ENCODE measurements at places on chromosomes 12 and 14.
A peak's percentile ranks its signal among the peaks of the same experiment; 100 is the strongest.

- peak; percentile 47 for DNase-seq
Measured at GRCh38 chr14:66380143-66380542, 106.0 kb upstream of the CCDC196 start.

- peak; percentile 71 for DNase-seq
Measured at GRCh38 chr14:101561145-101561896, at the start of gene DIO3. TSS of gene DIO3 (plus strand) at chr14:101561495.

DNA sequence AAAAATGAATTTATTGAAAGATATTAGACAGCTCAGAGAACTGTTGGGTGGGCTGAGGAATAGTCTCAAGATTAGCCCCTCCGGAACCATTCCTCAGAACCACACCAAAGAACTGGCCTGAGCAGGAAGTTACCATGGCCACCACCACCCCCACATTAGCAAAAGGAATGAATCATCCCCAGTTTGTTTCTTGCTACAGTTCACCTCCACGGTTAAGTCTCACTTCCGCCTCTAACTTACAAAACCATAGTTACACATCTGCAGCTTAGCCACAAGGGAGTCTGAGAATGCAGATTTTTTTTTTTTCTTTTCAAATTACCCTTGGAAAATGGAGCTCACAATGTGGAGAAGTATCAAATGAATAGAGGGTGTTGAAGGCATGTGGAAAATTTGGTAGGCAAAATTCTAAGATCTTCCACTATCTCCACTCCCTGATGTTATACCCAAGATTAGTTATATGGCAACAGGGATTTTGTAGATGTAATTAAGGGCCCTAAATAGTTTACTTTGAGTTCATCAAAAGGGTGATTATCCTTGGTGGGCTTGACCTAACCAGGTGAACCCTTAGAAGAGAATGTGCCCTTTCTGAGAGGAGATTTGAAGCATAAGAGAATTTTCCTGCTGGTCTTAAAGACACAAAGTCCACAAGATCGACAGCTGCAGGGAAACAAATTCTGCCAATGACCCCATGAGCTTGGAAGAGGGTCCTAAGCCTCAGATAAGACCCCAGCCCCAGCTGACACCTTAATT is 129.8 kb upstream of the KRR1 start:
- peak; percentile 50 for DNase-seq

- no peak for DNase-seq
Measured at GRCh38 chr14:66395300-66395699, 90.9 kb upstream of the CCDC196 start.

- no peak for DNase-seq
Measured at GRCh38 chr12:115691123-115691522, 586.4 kb downstream of the MED13L start.

DNA sequence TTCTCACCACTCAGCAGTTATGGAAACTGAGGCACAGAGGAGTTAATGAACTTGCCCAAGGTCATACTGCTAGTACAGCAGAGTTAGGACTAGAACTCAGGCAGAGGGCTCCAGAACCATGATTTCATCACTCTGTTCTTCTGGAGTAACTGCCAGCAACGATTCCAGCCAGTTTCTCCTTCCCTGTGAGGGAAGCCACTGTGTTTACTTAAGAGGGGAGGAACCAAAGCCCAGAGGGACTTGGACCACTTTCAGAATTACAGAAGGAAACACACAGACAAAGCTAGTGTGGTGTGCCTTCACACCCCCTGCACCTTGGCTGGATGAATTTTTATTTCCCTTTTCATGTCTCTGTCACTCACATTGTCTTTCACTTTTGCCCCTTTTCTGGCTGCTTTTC is 398.2 kb downstream of the DPF3 start:
- DNase-seq = no peak

GRCh38 chr12:75981247-75982168 is 50.1 kb downstream of the PHLDA1 start:
- DNase-seq = no peak

GRCh38 chr14:92421751-92422150 is 91.8 kb upstream of the RIN3 start:
- DNase-seq = no peak

GRCh38 chr14:27228053-27228452 is 630.2 kb upstream of the NOVA1 start:
- no peak for DNase-seq

GRCh38 chr12:26461776-26462175 is 266.4 kb downstream of the SSPN start:
- no peak for DNase-seq

DNA sequence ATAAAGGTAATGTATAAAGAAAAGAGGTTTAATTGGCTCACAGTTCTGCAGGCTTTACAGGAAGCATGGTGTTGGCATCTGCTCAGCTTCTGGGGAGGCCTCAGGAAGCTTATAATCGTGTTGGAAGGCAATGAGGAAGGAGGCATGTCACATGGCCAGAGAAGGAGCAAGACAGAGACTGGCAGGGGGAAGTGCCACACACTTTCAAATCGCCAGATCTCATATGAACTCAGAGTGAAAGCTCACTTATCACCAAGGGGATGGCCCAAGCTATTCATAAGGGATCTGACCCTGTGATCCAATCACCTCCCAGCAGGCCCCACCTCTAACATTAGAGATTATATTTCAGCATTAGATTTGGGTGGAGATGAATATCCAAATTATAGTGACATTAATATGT is 26.3 kb downstream of the LDHB start:
- no peak for DNase-seq

- DNase-seq = no peak
Measured at GRCh38 chr14:22375321-22375930, 213.6 kb downstream of the DAD1 start.

DNA sequence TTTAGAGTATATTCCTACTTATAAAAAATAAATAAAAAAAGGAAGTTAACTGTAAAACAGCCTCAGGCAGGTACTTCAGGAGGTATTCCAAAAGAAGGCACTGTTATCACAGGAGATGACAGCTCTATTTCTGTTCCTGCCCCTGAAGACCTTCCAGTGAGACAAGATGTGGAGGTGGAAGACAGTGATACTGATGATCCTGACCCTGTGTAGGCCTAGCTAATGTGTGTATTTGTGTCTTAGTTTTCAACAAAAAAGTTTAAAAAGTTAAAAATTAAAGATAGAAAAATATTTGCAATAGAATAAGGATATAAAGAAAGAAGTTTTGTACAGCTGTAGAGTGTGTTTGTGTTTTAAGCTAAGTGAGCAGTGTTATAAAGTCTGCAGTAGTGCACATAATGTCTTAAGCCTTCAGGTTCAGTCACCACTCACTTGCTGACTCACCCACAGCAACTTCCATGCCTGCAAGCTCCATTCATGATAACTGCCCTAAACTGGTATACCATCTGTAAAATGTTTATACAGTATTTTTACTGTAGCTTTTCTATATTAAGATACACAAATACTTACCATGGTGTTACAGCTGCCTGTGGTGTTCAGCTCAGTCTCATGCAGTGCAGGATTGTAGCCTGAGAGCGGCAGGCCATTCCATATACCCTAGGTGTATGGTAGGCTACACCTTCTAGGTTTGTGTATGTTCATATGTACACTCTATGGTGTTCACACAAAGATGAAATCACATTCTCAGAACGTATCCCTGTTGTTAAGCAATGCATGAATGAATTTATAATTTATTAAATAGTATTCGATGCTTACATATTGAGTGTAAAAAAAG is 121.1 kb downstream of the ANO6 start:
- DNase-seq = no peak

- no peak for DNase-seq
Measured at GRCh38 chr12:28014196-28014595, 41.7 kb upstream of the PTHLH start.
